ENCODE measurements at places on chromosomes 11 and 22. TPM values are rescaled to one million over a fixed set of nuclear protein-coding genes. Genes with fewer than 3 reads are reported as not detected.

DNA sequence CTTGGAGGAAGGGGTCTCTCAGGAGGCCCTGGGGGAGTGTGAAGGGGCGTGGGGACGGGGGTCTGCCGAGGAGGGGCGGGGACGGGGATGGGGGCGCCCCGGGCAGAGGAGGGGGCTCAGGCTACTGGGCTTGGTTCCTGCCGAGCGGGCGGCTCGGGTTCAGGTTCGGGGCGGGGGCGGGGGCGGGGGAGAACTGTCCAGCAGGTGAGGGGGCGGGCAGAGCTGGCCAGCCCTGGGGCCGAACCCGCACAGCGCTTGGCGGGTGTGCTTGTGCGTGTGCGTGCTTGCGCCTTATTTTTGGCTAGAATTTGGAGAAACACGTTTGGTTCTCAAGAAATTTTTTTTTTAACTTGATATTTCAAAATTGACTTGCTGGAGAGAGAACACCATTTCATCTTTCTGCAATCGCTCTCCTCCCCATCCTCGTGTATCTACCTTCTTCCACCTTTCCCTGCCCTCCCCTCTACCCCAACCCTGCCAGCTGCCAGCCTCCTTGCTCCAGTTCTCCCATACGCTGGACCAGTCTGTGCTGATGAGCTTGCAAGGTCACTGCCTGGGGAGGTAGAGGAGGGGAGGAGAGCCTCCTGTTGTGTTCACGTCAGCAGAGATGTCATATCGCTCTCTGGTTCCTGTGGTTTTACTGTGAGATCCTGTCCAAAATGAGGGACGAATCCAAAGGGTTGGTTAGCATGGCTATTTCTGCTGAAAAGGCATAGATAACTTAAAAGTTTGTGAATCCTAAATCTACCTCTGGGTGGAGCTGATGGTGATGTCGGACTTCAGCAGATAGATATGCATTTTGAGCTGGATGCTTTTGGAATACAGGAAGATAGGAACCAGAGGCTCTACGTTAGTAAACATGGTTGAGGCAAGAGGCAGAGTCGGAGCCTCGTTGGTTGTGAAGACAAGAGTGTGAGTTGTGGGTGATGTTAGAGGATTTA, 668 bp downstream of the MADD start:
- peak overlapping the region; percentile 97 for H3K27ac ChIP-seq
- peaks cover 10% of the 10 kb centered on the region for H3K36me3 ChIP-seq
- no peaks in the 10 kb centered on the region for H3K27me3 ChIP-seq
- H3K4me1 ChIP-seq, result no peaks in the 10 kb centered on the region
- no peak for DNase-seq

DNA sequence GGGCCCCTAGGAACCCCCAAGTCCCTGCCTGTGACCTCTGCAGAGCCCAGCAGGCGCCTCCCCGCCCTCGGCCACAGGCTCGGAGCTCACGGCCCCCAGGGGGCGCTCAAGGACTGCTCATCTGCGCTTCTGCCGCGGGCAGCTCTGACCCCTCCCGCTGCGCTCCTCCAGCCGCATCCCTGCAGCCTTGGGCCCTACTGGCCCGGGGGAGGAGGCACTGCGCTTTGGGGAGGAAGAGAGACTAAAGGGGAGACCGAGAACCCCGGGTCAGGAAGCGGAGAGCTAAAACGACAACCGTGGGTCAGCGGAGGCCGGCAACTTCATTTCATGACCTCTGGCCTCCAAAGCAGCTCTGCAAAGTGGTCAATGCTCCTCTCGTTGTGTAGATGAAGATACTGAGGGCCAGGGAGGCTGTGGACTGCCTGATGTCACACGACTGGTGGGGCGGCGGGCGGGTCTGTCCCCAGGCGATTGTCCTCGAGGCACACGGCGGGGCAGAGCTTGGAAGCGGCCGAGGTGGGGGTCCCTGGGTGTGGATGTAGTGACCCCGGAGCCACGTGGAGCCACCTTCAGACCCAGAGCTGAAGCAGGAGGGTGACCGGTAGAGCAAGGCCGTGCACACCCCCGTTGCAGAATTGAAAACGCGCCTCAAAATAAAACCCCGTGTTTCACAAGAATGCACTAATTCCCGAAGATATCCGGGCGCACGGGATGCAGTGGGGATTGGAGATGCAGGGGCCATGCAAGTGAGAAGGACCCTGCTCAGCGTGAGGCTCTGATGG, 2.7 kb upstream of the KRTAP5-6 start:
- no peaks in the 10 kb centered on the region for H3K27me3 ChIP-seq
- H3K36me3 ChIP-seq, result no peaks in the 10 kb centered on the region
- peak; percentile 92 for DNase-seq
- peaks cover 19% of the 10 kb centered on the region for H3K4me1 ChIP-seq
- peak overlapping the region; percentile 1 for H3K4me3 ChIP-seq

GRCh38 chr11:108975026-108975425, 310.2 kb downstream of the DDX10 start:
- no peak for DNase-seq
- H3K4me1 ChIP-seq, result no peaks in the 10 kb centered on the region
- no peak overlapping the region for H3K27ac ChIP-seq
- H3K36me3 ChIP-seq, result no peaks in the 10 kb centered on the region
- H3K27me3 ChIP-seq, result no peaks in the 10 kb centered on the region

- no peak for DNase-seq
- no peak overlapping the region for H3K4me3 ChIP-seq
- H3K27me3 ChIP-seq, result no peaks in the 10 kb centered on the region
- H3K36me3 ChIP-seq, result no peaks in the 10 kb centered on the region
These were observed 107.2 kb downstream of the TSPAN18 start for GRCh38 chr11:44833877-44834452.

DNA sequence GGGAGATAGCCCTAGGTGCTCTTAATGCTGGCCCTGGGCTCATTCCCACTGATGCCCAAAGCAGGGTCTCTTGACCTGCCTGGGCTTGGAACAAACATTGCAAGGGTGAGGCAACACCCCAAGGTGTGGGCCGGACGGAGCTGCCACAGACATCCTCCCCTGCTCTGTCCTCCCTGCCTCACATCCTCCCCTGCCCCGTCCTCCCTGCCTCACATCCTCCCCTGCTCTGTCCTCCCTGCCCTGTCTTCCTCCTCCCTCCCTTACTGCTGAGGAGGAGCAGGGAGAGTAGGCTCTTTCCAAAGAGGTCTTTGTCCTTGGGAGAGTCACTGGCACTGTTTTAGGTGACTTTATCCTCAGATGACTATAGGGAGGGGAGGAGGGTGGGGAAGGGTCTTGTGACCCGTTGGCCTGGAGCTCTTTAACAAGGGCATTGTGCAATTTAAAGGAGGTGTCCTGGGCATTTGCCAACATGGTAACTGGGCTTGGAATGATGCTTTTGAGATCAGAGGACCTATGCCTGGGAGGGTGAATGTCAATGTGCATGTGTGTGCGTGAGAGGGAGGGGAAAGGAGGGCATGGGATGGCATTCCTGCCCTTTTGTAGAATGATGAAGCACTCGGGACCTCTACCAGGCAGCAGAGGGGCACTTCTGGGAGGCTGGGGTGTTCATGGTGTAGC, 700 bp downstream of the FAM180B start:
- H3K36me3 ChIP-seq, result peaks cover 28% of the 10 kb centered on the region
- DNase-seq, result no peak
- H3K4me3 ChIP-seq, result no peak overlapping the region

The P2RY2 gene
- polyA plus RNA-seq, result 1.8 TPM

DNA sequence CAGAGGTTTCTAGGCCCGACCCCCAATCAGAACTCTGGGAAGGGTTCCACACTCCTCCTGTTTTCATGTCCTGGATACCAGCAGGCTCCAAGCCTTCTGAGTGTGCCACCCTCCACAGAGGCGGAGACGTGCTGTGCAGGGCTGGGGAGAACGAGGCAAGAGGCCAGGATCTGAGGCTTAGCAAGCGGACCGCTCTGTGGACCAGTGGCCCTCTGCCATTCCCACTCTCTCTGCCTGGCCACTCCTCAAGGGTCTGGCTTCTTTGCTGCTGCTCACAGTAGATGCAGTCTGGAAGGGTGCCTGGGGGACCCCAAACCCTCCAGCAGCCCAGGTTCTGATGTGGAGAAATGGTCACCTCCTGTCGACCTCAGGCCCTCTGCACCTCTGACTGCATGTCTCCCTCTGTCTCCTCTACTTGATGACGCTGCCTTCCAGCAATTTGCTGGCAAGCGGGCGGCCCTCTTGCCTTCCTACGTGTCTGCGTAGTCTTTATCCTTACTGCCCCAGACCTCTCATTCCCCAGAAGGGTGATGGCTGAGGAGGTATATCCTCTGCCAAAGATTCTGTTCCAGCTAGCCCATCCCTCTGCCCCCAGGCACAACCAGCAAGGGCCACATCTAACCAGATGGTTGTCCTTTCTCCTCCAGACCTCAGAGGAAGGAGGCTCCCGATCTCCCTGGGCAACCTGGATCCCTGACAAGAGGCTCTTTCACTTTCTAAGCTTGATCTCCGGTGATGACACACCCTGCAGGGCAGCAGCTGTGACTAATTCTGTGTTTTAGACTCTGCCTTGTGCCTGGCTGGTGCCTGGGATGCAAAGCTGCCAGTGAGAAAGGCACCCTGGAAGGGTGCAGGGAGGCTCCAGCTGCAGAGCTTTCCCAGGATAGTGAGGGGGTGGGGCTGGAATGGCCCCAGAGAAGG, 87.3 kb downstream of the NAT10 start:
- H3K27ac ChIP-seq, result no peak overlapping the region
- peaks cover 5% of the 10 kb centered on the region for H3K36me3 ChIP-seq
- no peak for DNase-seq
- H3K4me3 ChIP-seq, result no peak overlapping the region
- H3K4me1 ChIP-seq, result peaks cover 3% of the 10 kb centered on the region

The PIM3 gene
- polyA plus RNA-seq, result 44.0 TPM

DNA sequence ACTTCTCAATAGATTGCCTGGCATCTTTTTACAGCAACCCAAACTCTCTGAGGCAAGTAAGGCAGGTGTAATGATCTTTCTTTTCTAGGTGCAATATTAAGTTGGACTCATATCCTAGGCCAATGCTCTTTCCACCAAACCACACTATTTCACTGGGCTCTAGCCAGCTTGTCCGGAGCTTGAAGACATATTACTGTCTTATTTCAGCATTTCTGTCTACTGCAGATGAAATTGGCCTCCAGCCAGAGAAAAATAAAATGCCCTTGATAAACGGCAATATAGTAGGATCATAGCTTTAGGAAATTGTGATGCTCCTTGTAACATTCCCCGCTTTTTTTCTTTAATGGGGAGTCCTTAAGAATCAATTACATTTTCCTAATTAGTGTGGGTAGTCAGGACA, 48.1 kb downstream of the SPON1 start:
- no peaks in the 10 kb centered on the region for H3K4me1 ChIP-seq
- no peak overlapping the region for H3K27ac ChIP-seq
- H3K4me3 ChIP-seq, result no peak overlapping the region
- H3K27me3 ChIP-seq, result no peaks in the 10 kb centered on the region

GRCh38 chr11:35313760-35314153, 105.6 kb downstream of the SLC1A2 start:
- H3K4me3 ChIP-seq, result no peak overlapping the region
- no peaks in the 10 kb centered on the region for H3K27me3 ChIP-seq
- H3K4me1 ChIP-seq, result no peaks in the 10 kb centered on the region
- DNase-seq, result no peak
- H3K27ac ChIP-seq, result no peak overlapping the region

DNA sequence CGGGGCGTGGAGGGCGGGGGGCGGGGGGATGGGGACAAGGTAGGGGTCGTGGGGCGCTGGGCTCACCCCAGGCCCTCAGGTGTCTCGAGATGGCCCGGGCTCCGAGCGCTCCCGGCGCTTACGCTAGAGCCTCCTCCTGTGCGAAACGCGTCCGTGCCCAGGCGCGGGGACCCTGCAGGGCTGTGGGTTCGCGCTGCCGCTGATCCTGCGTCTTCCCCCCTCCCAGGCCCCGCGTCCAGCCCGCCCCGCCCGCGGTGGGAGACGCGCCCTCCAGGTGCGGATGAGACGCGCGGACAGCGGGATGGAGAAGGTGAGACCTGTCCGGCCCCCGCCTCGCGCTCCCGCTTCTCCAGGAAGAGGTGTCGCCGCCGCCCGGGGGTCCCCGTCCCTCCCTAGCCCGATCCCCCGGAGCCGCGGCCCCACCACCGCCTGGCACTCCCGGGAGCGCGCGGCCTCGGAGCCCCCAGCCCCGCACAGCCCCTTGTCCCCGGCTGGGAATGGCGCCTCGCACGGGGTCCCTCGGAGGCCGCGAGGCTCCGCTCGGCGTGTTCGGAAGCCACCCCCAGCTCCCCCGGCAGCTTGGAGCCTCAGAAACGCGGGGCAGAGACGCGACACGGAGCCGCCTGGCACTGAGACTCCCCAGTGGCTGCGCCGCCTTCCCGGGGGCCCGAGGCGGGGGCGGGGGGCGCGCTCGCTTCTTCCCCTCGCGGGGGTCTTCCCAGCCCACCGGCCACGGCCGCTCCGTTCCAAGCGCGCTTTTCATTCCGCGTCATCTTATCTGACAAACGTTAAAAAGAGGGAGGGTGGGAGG, 27.6 kb upstream of the TOLLIP start:
- H3K4me1 ChIP-seq, result peaks cover 15% of the 10 kb centered on the region
- H3K4me3 ChIP-seq, result no peak overlapping the region
- H3K27ac ChIP-seq, result no peak overlapping the region
- H3K36me3 ChIP-seq, result no peaks in the 10 kb centered on the region
- H3K27me3 ChIP-seq, result no peaks in the 10 kb centered on the region
- DNase-seq, result no peak

DNA sequence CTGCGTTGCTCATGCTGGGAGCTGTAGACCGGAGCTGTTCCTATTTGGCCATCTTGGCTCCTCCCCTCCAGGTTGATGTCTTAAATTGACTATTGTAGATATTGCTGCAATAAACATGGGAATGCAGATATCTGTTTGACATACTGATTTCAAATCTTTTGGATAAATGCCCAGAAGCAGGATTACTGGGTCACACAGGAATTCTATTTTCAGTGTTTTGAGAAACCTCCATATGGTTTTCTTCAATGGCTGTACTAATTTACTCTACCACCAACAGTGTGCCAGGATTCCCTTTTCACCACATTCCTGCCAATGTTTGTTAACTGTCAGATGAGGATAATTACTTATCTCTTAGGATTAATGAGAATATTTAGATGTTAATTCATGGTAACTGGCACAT, 467.0 kb downstream of the LUZP2 start:
- H3K27me3 ChIP-seq, result no peaks in the 10 kb centered on the region
- no peak for DNase-seq
- no peaks in the 10 kb centered on the region for H3K4me1 ChIP-seq
- no peaks in the 10 kb centered on the region for H3K36me3 ChIP-seq

GRCh38 chr22:28268171-28268570, 349.1 kb upstream of the PITPNB start:
- H3K27me3 ChIP-seq, result no peaks in the 10 kb centered on the region
- peaks cover 2% of the 10 kb centered on the region for H3K4me1 ChIP-seq
- no peaks in the 10 kb centered on the region for H3K36me3 ChIP-seq
- DNase-seq, result no peak
- no peak overlapping the region for H3K4me3 ChIP-seq

The MS4A12 gene
- polyA plus RNA-seq, result not detected

DNA sequence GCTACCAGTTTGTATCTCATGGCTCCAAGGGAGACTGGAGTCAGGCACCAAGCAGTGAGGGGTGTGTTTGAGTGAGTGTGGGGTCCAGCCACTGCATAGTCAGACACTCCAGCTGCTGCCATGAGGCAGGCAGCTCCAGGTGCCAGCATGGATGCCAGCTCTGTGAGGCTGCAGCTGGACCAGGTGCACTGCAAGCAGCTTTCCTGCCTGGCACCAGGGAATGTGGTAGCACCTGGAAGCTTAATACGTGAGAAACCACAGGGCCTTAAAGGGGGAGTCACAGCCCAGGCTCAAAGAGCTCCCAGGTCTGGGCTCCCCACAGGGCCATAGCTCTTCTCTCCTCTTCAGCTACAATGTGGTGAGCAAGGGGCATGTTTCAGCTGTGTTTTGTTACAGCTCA, 817.8 kb upstream of the LUZP2 start:
- H3K4me1 ChIP-seq, result no peaks in the 10 kb centered on the region
- H3K27me3 ChIP-seq, result no peaks in the 10 kb centered on the region
- no peaks in the 10 kb centered on the region for H3K36me3 ChIP-seq
- DNase-seq, result no peak

The H19 gene
- 426 TPM for polyA plus RNA-seq

All from liver (tissue), 10 donors.